ENCODE measurements at places on chromosomes 3 and 15.

DNA sequence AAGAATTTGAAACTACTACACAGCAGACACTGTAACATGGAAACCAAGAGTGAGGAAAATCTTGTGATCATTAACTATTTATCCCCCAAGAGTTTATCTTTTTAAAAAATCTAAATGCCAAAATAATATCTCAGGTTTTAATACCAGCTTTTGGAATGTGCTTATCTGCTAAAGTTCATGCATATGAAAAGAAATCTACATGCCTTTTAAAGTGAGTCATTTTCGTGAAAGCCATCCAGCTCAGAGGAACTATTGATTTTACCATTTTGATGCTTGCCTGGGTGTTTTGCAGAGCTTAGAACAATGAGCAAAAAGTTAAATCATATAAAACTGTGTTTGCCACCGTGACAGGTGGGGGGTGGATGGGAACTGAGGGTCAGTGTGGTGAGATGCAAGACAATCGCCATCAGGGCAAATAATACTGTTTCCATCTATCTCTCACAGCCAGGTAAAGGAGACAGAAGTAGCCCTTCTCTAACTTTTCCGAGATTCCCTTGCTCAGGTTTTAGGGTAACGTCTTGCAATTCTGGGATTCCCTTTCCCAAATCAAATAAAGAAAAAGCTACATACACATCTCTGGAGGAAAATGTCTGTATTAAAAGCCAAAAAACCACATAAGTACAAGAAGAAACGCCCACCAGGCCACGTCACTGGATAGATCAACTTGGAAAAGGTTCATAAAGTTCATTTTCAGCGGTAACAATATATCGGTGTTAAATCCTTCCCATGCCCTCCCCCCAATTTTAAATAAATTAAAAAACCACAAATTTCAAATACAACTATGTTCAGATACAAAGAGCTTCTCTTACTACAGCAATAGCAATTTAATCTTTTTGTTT, 2.0 kb downstream of the TMEM158 start:
- no peak for DNase-seq

DNA sequence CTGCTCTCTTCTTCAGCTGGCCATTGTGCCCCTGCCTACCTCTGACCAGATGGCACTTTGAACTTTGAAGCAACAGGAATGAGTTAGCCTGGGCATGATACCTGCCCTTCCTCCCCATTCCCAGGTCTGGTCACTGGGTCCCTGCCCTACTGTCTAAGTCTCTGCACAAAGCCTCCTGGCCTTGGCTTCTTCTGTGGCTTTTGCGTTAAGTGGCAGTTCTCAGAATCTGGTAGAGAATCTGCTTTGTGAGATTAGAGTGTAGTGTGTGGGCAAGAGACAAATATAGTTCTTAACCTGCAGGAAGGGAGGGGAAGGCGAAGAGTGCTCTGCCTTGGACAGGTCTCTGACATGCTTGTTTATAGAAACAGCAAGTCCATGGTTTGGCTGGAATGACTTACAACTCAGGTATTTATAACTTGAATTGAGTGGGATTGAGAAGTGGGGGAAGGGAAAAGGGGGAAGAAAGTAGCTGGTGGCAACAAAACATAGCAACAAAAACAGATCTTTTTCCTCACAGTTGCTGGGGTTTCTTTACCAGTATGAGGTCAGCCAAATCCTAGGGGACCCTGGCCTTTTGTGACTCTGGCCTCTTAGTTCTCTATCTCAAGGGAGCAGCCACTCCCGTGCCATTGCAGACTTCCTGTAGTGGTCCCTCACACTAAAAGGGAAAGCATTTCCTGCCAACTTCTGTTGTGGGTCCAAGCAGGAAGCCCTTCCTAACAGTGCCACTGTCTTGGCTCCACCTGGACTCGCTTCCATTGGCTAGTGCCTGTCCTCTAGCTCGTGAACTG, 16.7 kb downstream of the MAPKBP1 start:
- peak; percentile 71 for DNase-seq

DNA sequence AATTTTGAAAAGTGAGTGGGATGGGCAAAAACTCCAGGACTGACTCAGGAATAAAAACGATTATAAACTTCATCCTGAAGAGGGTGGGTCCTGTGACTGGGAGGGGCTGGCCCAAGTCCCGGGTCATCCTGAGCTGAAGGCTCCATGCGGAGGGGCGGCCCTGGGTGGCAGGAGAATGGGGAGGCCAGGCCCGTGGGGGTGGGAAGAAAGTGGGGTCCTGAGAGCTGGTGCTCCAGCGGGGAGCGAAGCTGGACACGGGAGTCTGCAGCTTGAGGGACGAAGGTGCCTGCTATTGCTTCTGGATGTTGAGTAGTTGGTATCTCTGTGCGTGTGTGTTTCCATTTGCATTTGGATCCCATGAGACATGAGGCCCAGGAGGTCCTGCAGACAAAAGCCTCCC, 4.7 kb upstream of the OCA2 start:
- DNase-seq = no peak

GRCh38 chr3:124791142-124791541, 60.9 kb downstream of the UMPS start:
- DNase-seq = no peak

DNA sequence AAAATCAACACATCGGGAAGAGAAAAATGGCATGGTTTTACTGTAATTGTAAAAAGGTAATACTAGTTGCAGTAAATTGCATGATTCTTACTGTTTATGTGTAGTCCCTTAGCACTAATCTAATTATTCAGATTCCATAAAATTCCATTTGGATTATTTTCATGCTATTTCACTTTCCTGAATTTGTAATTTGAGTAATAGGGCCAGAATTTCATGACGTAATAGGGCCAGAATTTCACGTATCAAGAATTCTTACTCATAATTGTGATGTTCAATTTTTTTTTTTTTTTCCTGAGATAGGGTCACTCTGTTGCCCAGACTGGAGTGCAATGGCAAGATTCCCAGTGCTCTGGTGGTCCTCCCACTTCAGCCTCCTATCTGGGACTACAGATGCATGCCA, 2.9 kb upstream of the U2SURP start:
- no peak for DNase-seq

DNA sequence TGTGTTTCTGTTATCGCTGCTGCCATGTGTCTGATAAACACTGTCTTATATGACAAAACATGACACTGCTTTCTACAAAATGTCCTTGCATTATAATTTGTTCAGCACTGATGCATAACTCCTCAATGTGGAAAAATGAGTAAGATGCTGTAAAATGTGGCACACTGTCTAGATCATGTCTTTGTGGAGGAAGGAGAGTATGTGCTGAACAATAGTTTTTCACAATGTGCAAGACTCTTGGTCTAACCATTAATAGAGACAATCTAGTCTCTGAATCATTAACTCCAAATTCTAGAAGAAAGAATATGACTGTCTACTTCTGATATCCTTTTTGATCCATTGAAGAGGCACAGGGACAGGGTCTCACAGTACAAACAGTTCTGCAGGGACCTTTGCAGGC, 127.9 kb upstream of the RARB start:
- no peak for DNase-seq
